ENCODE measurements at places on chromosomes 3 and 15. TPM values are rescaled to one million over a fixed set of nuclear protein-coding genes. Genes with fewer than 3 reads are reported as not detected.

- no peak for DNase-seq
Measured at GRCh38 chr3:48275287-48276027, 34.6 kb downstream of the ZNF589 start.

GRCh38 chr3:133125802-133126201 lies 87.6 kb downstream of the TMEM108 start:
- no peak for DNase-seq

GRCh38 chr3:165193366-165194254 lies 2.6 kb downstream of the SLITRK3 start:
- no peak for DNase-seq

- no peak for DNase-seq
Measured at GRCh38 chr15:66153549-66154415, 99.8 kb downstream of the MEGF11 start.

DNA sequence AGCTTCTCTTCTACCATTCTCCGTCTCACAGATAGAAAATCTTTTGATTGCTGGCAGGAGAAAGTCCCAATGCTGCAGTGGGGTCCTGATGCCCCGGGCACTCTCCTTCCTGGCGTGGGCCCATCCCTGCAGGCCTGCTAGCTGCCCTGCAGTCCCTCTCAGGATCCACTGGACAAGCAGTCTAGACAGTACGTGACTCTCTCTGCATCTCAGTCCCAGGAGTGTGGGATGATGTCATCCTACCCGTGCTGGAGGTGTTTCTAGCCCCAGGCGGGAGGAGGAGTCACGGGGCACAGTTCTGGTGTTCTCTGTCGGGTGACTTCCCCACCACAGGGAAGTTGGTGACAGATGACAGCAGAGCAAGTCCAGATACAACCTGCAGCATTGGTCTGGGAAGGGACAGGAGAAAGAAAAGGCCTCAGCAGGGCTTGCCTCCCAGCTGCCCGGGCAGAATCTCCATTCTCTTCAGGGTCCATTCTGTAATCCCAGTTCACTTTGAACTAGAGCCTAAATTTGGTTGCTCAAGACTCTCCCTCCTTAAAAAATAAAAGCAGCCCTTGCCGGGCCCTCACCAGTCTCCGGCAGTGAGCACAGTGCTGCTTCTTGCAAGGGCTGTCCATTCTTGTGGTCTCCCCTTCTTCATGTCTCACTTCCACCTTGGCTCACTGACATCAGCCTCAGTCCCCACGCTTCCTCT lies 30.6 kb downstream of the SLC28A1 start:
- peak; percentile 53 for DNase-seq

The GOLGA6L7 gene
- not detected for total RNA-seq

- DNase-seq = no peak
Measured at GRCh38 chr15:65263313-65263712, 23.4 kb downstream of the PARP16 start.

The COPG1 gene
- total RNA-seq = 285 TPM

GRCh38 chr3:20974396-20974795 lies 776.6 kb downstream of the ZNF385D start:
- no peak for DNase-seq

- DNase-seq = no peak
Measured at GRCh38 chr3:39499651-39500273, 32.3 kb downstream of the MOBP start.

DNA sequence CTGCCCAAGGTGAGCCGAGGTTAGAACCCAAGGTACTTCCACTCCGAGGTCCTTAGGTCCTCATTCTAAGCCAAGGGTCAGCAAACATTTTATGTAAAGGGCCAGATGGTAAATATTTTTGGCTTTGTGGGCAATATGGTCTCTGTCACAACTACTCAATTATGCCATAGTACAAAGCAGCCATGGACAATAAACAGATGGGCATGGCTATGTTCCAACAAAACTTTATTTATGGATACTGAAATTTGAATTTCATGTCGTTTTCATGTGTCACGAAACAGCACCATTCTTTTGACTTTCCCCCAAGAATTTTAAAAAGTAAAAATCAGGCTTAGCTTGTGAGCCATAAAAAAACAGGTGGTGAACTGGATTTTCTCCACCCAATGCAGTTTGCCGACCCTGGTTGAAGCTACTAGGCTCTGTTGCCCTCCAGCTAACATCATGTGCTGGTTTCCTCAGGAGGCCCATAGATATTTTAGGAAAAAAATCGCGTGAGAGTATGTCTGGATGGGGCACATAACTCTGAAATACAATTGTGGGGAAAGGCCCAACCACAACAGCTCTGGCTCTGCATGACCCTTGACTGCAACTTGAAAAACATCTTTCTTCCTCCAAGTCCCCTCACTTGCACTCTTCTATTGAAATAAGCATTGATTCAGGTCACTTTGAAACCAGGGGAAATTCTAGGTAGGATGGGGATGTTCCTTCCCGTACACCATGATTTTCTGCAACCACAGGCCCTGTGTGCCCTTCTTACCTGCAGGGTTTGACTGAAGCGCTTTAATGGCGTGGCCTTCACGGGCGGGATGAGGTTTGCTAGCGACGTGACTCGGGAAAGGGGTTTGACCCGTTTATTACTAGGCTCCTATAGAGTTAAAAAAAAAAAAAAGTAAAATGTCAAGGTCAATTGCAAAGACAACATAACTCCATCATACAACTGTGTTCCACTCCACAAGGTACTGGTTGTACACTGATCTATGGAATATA lies 28.5 kb downstream of the ARHGEF3 start:
- no peak for DNase-seq

The CD200R1 gene
- total RNA-seq = 0.84 TPM

DNA sequence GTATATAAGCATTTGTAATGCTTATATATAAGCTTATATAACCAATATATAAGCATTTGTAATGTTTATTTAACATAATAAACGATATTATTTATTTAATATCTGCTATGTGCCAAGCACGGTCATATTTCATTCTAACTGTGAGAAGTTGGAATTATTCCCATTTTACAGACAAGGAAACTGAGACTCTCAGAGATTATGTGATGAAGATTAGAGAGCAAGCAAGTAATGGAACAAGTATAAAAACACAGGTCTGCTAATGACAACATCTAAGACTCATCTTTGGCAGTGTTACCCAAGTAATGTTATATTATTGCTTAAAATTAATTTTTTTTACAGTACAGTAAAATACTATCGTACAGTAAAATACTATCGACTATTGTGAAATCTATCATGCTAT lies 4.4 kb downstream of the ATOSA start:
- DNase-seq = no peak

The AP3B2 gene
- 0.82 TPM for total RNA-seq

DNA sequence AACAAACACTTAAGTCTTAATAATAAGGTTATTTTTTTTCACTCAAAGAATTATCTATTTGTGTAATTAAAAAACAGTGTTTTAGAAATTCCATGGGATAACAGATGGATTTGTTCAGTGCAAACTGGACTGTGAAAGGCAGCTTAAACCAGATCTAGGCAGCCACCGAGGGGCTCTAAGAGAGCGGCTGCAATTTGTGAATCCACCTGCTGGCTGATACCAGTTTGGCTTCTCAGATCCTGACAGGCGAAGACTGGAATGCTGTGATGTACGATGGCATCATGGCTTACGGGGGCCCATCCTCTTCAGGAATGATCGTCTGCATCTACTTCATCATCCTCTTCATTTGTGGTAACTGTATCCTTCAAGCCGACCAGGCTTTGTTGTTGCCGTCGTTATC lies 119.6 kb downstream of the CHDH start:
- DNase-seq = no peak

DNA sequence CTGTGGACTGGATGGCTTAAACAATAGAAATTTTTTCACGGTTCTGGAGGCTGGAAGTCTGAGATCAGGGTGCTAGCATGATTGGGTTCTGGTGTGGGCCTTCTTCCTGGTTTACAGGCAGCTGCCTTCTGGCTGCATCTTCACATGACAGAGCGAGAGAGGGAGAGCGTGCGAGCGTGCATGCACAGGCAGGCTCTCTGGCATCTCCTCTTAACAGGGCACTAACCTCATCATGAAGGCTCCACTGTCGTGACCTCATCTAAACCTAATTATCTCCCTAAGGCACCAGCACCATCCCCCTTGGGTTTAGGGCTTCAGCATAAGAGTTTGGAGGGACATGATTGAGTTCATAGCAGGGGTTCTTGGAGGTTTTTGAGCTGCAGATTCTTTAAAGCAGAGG lies 292.0 kb upstream of the C2CD4B start:
- no peak for DNase-seq

DNA sequence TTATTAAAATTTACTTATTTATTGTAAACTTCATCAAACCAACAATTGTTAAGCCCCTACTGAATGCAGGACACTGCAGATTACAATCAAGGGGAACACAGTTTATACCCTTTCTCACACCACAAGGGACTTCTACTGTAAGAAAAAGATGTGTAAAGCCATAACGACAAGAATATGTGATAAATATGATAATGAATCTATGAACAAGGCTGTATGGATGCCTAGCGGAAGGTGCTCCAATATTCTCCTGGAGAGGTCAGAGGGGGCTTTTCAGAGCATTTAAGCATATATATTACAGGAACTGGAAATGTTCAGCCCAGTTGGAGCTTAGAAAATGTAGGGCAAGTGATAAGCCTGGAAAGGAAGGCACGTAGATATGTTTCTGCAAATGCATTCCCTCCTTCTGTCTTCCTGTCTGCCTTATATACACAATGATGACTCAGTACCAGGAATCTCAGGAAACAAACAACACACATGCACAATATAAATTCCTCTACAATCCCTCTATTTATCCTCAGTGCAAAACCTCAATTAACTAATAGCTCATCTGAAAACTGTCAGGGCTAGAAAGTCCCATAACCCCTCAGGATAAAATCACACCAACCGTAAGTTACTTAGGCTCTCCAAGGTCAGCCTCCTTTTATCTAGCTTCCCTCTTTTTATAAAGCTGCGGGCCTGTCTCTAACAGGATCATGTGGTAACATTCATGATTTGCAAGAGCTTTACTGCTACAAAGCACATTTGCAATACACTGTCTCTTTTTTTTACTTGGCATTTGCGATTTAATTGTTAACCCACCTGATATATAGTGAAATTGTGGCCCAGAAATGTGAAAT lies 393.1 kb downstream of the LPP start:
- DNase-seq = no peak

- DNase-seq = no peak
Measured at GRCh38 chr15:37093480-37094332, 6.6 kb downstream of the MEIS2 start.

DNA sequence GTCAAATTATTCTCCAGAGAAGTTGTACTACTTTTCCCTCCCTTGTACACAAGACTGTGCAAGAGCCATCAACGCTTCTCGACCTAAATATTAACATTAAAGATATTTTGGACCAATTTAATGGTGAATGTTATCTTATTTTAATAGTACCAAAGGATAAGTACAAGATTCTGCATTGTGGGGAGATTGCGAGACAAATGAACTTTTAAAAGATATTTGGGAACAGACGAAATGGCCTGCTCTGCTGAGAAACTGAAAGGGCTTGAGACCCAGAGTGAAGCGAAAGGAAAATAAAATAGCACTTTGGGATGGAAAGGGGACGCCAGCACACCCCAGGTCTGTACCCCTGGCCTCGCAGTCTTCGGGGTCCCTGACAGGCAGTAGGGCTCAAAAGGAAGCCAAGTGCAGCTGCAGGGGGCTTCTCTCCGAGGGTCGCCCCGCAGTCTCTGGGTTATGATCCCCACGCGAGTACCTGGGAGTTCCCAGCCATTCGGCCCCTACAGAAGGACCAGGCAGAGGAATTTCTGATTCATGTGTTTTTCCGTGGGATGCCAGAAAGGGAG lies 97.6 kb upstream of the VGLL3 start:
- no peak for DNase-seq

GRCh38 chr15:68518785-68519430 lies 59.9 kb upstream of the CORO2B start:
- no peak for DNase-seq

GRCh38 chr15:41860049-41860828 lies 21.6 kb downstream of the PLA2G4B start:
- no peak for DNase-seq

- DNase-seq = no peak
Measured at GRCh38 chr3:30221619-30222018, 384.8 kb upstream of the TGFBR2 start.

DNA sequence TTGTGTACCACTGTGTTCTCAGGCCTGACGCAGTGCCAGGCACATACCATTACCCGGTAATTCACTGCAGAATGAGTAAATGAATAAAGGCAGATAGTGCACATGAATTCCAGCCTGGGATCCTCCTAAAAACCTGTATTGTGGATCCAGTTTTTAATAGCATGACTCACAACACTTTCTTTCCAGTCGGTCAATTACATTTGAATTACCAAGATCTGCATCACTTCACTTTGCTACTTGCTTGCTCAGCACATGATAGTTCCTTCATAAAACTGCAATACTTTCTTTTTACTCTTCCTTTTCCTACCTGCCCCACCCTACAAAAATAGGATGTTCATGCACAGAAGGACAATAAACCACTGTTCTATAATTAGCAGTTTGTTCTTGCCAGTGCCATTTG lies 553.8 kb downstream of the MAGI1 start:
- no peak for DNase-seq

GRCh38 chr3:102074946-102075345 lies 225.6 kb downstream of the NFKBIZ start:
- no peak for DNase-seq

The CCDC13 gene
- total RNA-seq = 0.93 TPM

The EPHB1 gene
- 0.40 TPM for total RNA-seq

DNA sequence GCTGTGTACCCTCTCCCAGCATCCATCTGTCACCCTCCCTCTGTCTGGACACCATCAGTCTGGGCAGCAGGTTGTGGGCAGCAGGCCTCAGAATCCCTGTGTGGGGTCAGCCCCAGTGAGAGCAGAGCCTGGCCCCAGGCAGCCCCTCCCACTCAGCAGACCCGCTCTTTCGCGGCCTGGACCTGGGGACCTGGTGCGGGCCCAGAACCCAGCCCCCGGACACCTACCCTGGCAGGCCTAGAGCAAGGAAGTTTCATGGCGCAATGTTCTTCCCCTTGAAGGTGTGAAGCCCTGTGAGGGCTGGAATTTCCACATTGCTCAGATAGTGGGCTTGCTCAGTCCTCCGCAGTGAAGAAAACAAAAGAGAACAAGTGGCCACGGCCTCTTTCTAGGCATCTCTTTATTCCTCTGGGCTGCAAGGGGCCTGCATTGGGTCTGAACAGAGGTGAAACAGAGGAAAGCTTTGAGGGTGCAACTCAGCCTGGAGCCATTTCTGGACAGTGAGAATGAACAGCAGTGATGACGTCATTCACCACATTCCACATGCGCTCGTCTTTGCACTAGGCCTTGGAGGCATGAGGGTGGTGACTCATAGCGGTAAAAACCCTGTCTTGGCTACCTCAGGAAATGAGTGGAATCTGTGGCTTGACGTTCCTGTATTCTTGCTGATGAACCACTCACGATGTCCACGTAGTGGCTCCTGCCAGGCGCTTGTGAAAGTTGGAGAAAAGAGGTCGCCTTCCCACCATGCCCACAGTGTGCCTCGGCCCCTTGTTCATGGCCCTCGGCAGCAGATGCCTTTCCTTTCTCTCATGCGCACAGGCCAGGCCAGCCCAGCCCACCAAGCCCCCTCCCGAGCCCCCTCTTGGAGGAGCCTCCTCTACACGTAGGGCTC lies 66.1 kb downstream of the SLC30A4 start:
- DNase-seq = peak; percentile 78

The CHAC1 gene
- 20.9 TPM for total RNA-seq

The CCR5 gene
- total RNA-seq = 1.9 TPM

The DAZL gene
- not detected for total RNA-seq

GRCh38 chr3:143822374-143822773 lies 25.9 kb downstream of the SLC9A9 start:
- DNase-seq = no peak
